Hippocampal formation (tissue), 2 donors: ENCODE measurements at places on chromosomes 16 and 17.

- no peak for DNase-seq
Observed at GRCh38 chr16:85222155-85222863, 110.0 kb upstream of the CIBAR2 start.

DNA sequence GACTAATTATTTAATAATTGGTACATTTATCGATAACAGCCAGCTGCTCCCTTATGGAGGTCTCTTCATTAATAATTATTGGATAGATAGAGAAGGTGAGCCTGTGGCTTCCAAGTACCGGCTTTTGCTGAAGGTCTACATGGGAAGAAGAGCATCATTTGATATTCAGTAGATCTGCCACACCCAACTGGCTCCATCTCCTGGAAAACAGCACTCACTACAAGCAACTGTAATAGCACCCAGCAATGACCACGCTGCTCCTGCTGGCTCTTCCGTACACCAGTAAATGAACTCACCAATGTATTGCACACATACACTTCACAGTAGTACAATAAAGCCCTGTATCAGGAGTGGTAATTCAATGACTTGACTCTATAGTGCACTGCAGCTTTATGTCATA is 19.5 kb downstream of the MARVELD3 start:
- DNase-seq: no peak

DNA sequence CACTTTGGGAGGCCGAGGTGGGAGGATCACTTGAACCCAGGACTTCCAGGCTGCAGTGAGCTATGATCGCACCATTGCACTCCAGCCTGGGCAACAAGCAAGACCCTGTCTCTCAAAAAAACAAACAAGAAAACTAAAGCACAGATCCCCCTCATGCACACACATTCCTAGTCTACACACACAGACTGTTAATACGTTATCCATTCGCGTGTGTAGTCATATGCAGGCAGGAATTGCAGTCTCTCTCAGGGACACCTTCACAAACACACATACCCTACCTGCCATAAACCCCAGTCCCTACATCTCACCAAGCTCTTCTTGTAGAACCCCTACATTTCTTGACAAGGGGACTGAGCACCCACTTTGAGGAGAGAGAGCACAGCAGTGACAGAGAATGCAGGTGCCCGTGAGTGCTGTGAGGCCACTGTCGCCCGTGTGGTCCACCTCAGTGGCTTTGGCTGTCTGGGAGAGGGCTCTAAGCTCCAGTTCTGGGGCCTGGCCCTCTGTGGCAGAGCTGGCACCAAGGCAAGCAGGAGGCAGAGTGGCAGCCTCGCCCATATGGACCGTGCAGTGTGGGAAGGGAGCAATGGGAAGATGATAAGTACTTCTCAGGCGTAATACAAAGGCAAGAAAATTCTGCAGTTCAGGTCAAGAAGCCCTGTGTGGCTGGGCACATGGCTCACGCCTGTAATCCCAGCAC is 59.0 kb upstream of the RPH3AL start:
- DNase-seq: no peak

DNA sequence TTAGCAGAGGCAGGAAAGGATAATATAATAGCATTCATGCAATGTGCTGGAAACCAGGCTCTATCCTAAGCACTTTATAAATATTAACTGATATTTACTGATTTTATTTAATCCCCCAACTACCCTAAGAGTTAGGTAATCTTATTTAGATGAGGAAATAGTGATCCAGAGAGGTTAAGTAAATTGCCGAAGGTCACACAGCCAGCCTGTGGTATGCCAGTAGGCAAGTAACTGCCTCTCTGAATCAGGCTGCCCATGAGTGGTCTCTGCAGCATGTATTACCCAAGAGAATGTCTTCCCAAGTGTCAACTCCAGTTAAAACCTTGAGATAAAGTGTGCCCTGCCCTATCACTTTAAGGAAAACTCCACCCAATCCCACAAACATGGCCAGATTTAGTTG is 25.3 kb upstream of the LYRM9 start:
- DNase-seq: no peak

GRCh38 chr17:71232801-71233559 is 887.8 kb upstream of the SOX9 start:
- no peak for DNase-seq

GRCh38 chr16:63943566-63943965 is 1178.3 kb downstream of the CDH11 start:
- no peak for DNase-seq

- DNase-seq: no peak
Observed at GRCh38 chr17:76586741-76587487, 1.3 kb upstream of the ST6GALNAC2 start.

DNA sequence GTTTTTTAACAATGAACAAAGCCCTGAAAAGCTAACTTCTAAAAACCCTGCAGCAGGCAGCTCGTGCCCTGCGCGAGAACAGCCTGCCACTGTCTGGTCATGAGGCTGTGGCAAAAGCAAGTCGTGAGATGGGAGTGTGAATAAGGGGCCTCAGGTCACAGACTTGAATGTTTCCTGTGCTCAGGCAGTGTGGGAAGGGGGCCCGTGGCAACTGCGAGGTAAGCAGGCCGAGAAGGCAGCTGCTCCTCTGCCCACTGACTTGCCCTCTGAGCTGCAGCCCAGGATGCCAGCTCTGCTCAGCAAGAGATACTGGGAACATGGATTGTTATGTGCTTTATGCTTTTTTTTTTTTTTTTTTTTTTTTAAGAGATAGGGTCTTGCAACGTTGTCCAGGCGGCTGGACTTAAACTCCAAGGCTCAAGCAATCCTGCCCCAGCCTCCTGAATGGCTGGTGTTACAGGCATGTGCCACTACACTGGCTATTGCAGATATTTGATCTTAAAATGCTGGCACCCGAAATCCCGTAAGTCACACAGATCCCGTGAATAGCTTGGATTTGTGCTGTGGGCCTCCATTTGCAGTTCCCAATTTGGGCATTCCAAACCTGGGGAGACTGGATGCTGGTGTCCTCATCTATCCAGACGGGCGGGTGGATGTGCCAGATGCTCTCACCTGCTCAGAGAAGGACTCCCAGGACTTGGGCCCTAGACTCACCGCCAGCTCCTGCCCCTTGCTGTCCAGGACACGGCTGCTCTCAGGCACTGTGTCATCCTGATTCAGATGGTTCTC is 44.0 kb downstream of the UBN1 start:
- no peak for DNase-seq

- DNase-seq: no peak
Observed at GRCh38 chr16:10667239-10667638, 27.5 kb downstream of the TEKT5 start.
